ENCODE measurements at places on chromosomes 2 and 18.
A peak's percentile ranks its signal among the peaks of the same experiment; 100 is the strongest.

GRCh38 chr2:228115-228514, 35.7 kb downstream of the SH3YL1 start:
- no peak for DNase-seq

GRCh38 chr2:64794426-64794995, 140.8 kb upstream of the SERTAD2 start:
- DNase-seq: no peak

DNA sequence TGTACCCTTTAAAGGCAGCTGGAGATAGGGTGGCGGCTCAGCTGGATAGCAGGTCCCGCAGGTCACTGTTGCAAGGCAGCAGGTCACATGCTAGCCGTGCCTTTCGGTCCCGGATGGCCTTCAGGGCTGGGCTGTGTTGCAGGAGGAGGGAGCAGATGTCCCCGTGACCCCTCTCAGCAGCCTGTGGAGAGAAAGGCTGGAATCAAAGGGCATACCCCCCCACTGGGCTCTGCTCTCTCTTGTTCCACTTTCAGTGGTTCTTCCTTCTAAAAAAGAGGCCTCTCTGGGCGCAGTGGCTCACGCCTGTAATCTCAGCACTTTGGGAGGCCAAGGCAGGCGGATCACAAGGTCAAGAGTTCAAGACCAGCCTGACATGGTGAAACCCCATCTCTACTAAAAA, 4.4 kb upstream of the ANKRD23 start:
- no peak for DNase-seq

GRCh38 chr2:169118060-169118459, 48.7 kb downstream of the DHRS9 start:
- DNase-seq: no peak

GRCh38 chr18:12929477-12930083, 18.2 kb upstream of the SEH1L start:
- DNase-seq: no peak

DNA sequence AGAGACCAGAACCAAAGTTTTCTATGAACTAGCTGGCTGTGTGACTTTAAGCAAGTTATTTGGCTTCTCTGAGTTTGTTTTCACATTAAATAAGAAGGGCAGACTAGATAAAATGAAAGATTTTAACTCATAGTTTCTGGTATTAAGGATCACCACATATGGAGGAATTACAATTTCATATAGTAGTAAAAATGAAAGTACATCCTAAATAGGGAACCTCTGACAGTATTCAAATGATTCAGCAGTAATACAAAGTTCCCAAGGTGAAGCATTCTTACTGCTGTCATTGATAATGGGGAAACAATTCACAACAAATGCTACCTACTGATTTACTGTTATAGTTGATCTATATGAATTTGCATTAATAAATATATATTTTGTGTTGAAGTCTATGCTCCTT, 170.3 kb upstream of the VRK2 start:
- no peak for DNase-seq

GRCh38 chr2:33058716-33059470, 112.1 kb downstream of the LTBP1 start:
- no peak for DNase-seq

DNA sequence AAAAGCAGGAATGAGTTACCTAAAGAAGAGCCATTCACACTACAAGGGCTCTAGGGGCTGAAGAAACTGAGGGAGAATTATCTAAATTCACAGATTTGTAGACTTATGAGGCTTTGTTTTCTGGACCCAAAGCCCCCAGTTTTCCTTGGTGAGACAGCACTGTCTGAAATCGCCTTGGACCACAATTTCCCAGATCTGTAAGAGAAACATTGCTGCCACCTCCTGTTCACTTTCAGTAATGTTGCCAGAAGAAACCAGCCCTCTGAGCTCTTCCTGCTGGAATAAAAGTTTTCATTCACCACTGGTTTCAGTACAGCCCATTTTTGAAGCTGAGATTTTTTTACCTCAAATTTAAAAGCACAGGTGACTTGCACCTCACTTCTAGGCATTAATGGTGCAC, 169.2 kb downstream of the CDH20 start:
- peak; percentile 57 for DNase-seq

DNA sequence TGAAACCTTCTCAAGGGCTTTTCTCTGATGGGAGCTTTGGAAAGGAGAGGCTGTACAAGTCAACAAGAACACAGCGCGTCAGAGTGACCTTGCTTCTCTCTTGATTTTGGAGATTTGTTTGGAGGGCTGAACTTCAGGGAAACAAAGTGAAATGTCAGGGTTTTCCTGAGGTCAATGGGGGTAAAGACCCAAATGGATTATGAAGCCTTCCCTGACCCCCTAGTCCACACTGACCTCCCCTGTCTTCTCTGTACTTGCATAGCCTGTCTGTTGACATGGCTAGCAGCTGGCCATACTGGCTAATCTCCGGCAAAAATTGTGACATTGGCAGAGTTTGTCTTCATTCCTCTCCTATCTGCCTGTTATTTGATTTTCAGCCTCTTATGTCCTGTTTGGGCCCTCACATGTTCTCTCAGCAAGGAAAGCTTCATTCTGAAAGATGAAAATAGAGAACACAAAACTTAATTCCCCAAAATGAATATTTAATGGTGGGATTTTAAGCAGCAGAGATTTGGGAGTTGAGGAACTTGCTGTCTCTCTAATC, 149.3 kb upstream of the HAAO start:
- no peak for DNase-seq

- no peak for DNase-seq
Measured at GRCh38 chr2:129179199-129179598, 800.3 kb upstream of the RAB6C start.
